ENCODE measurements at places on chromosomes 7 and 10.

- peak; percentile 69 for DNase-seq
These were observed 1.2 kb downstream of the KLF6 start for GRCh38 chr10:3783682-3784432.

- DNase-seq, result no peak
These were observed 68.2 kb downstream of the MYL10 start for GRCh38 chr7:101560856-101561255.

DNA sequence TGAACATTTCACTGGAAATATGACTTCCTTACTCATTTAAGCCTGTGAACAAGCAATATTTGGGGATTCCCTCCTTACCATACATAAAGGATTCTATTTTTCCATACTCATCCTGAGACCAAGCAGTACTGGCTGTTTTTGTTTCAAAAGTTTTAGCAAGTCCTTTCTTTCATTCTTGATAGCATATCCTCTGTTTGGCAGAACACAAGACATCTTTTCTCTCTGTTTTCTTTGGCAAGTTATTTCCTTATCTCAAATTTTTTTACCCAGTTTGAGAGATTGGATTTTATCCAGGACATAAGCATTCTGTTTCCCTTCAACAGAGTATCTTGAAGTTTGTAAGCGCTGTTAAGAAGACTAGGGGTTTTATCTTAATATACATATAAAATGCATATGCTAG is 3.0 kb upstream of the WASL start:
- peak; percentile 45 for DNase-seq

GRCh38 chr7:135539629-135540028 is 18.1 kb upstream of the NUP205 start:
- no peak for DNase-seq

- no peak for DNase-seq
These were observed 41.6 kb downstream of the PDSS1 start for GRCh38 chr10:26739071-26739631.

GRCh38 chr7:90224195-90224594 is 12.7 kb downstream of the STEAP2 start:
- DNase-seq, result no peak

DNA sequence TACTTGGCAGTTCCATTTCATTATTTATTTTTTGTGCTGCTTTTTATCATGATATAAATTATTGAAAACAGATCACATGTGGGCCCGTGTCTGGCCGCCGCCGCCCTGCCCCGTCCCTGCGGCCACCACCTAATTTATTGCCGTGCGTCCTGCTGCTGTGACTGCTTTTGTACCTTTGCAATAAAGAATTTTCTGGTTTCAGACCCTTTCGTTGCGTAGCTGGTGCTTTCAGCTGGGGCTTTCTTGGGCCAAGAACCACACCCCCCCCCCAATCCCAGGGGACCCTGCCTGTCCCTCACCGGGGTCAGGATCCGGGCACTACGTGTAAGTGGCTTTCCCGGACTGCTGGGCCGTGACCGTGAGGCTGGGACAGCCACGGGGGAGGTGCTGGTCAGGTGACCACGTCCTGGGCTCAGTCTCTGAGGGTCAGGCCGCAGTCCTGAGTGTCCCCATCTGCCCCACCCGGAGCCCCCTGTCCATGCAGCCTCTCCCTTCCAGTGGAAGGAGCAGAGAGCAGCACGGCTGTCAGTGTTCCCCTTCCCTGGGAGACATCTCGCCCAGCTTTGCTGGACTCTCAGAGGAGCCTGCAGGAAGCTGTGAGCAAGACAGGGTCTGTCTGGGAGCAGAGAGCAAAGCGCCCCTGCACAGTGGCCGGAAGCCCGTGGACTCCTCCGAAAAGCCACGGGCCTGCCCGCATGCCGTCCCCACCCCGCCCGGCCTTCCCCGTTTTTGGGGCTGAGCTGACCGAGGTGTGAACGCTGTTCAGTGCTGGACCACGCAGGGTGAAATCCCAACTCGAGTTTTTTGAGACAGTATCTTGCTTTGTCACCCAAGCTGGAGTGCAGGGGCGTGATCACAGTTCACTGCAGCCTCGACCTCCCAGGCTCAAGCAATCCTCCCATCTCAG is 12.6 kb downstream of the MAFK start:
- no peak for DNase-seq

DNA sequence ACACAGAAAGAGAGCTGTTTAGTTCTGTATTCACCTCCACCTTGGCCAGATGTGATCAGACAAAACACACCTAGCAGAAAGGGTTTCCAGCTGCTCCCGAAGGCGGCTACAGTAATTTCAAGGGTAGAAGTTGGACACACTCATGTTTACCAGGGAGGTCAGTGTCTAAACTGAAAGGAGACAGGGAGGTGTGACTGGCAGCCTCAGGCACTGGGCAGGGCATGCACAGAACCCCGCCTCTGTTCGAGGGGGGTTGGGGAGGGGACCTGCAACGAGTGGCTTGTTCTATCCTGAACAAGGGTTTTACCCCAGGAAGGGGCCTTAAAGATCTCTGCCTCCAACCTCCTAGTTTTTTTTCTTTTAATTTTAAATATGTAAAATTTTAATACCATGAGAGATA is 49.6 kb downstream of the BPGM start:
- DNase-seq, result no peak

- DNase-seq, result peak; percentile 99
These were observed 126.2 kb downstream of the PRPF18 start for GRCh38 chr10:13712837-13713581.

DNA sequence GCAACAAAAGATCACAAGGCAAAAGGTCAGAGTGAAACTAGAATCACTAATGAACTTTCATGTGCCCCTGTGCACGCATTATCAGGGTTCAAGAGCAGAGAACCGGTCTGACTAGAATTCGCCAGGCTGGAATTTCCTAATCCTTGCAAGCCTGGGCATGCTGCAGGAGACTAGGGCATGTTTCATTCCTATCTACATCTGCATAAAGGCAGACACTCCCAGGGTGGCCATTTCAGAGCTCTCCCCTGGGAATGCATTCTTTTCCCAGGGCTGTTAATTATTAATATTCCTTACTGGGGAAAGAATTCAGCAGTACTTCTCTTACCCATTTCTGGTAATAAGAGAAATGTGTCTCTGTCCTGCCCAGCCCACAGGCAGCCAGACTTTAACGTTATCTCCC is 90.5 kb downstream of the CDC14C start:
- DNase-seq, result no peak

GRCh38 chr10:34740321-34740720 is 74.8 kb downstream of the PARD3 start:
- DNase-seq, result no peak

DNA sequence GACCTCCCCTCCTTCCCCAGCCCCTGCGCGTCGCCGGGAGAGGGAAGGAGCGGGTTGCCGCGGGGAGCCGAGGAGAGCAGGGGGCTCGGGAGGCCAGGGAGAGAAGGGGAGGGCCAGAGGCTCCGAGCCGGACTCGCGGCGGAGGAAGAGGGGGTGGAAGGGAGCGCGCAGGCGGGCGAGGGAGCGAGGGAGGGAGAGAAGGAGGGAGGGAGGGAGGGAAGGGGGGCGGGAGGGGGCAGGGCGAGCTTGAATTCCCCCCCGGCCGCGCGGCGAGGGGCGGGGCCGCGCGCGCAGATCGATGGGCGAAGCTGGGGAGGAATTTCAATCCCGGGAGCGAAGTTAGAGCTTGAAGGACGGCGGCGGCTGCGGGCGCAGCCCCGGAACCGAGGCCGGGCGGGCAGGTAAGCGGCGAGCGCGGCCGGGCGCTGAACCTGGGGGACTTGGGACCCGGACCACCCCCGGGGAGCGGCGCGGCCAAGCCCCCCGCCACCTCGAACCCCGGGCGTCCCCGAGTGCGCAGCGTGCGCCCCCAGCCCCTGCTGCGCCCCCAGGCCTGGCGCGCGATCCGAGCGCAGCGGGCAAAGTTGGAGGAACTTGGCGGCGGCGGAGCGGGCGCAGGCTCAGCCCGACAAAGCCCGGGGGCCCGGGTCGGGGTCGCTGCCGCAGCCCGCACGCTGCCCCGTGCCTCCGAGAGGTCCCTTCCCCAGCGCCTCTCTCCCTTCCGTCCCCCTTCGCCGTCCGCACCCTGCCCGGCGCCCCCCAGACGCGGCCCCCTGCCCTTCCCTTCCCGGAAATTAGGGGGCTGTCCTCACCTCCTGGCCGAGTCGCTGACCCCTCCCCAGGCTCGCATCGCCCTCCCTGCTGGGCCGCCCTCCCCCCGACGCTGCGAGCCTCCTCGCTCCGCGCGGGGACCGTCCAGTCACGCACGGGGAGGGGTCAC is at the start of gene ELFN1:
Gene ELFN1, plus strand, starts transcription at position 324 of the 940 bp plus-strand sequence. CDS start 74,320 bp downstream, outside the sequence.
- DNase-seq, result peak; percentile 24

DNA sequence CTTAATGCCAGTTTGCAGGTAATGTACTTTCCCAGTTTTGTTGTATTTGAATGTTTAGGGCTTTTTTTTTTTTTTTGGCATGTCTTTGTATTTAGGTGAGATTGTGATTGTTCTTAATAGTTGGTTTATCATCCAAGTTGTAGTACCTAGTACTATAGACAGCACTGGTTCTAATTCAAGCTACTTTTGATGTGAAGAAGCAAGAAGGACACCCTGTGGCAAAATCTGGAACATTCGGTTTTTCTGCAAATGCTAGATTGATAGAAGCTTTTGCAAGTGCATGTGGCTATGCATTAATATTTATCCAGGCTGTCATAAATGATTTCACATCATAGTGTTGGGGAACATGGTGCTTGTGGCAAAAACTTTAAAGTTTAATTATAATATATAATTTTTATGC is 248.9 kb downstream of the FOXP2 start:
- peak; percentile 69 for DNase-seq

DNA sequence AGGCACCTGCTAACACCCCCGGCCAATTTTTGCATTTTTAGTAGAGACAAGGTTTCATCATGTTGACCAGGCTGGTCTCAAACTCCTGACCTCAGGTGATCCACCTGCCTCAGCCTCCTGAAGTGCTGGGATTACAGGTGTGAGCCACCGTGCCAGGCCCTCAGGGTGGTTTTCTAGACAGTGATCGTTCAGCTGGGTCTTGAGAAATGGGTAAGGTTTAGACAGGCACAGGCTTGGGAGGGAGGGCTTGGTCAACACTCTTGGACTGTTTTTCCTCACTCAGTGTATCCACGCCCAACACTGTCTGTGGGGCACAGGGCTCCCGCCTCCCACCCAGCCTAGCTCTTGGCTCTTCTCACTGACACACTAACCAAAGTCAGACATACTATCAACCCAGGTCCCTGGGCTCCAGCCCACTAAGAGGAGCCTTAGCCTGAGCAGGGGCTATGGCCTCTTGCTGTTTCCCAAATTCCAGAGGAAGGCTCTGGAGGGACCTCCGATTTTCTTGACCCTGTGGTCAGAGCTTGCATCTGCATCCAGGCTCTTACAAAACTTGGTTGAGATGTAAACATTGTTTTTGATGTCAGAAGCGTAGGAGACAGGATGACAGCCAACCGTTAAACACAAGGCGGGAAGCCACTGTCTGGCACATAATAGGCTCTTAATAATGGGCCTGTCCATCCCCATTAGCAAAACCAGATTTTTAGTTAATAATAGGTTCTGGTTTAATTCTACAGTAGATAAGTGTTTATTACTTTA is 143.9 kb downstream of the PRKAG2 start:
- peak; percentile 76 for DNase-seq

GRCh38 chr7:127413962-127414361 is 21.5 kb upstream of the ZNF800 start:
- no peak for DNase-seq

- peak; percentile 36 for DNase-seq
These were observed 349.7 kb upstream of the NRP1 start for GRCh38 chr10:33684211-33684611.

DNA sequence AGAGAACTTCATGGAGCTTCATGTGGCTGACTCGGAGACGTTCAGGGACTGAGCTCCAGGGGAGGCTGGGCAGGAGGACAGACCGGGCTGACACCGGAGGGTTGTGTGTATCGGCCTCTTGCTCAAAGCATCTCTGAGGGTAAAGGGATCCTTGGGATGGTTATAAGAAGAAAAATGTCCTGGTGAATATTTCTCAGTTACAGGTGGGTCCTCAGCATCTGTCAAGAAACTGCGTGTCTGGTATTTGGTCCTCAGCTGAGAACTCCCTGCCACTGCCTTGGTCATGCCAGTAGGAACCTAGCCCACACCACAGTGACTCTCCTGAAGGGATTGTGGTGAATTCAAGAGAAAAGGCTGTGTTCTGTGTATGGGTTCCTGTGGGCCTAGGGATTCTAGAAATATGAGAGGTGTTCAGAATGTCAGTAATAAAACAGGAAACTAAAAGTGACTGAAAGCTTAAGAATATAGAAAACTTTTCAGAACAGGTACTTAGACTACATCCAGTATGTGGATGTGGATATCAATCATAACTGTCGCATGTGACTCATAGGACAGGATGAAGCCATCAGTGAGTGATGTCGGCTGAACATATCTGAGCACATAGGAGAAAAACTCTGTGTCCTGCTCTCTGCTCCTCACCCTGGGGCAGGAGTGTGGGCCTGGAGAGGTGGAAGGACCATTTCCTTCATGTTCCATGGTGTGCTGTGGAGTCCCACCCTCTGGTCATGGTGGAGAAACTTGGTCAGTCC is 28.4 kb downstream of the MBL2 start:
- no peak for DNase-seq

- no peak for DNase-seq
These were observed 854 bp downstream of the MTG1 start for GRCh38 chr10:133394801-133395221.

- no peak for DNase-seq
These were observed 72.0 kb upstream of the BTBD16 start for GRCh38 chr10:122199070-122199469.

- DNase-seq, result no peak
These were observed 49.2 kb upstream of the KCNMA1 start for GRCh38 chr10:77686650-77687417.

GRCh38 chr10:11245510-11245909 is 227.8 kb downstream of the CELF2 start:
- DNase-seq, result no peak

GRCh38 chr7:3861941-3862340 is 560.9 kb downstream of the SDK1 start:
- DNase-seq, result peak; percentile 94

GRCh38 chr10:25177093-25177753 is 2.4 kb downstream of the GPR158 start:
- DNase-seq, result no peak

GRCh38 chr7:47404010-47404409 is 177.9 kb downstream of the TNS3 start:
- DNase-seq, result no peak

GRCh38 chr10:100148353-100149211 is 37.2 kb downstream of the ERLIN1 start:
- DNase-seq, result peak; percentile 53

- no peak for DNase-seq
These were observed 1.3 kb upstream of the RET start for GRCh38 chr10:43075612-43076003.

DNA sequence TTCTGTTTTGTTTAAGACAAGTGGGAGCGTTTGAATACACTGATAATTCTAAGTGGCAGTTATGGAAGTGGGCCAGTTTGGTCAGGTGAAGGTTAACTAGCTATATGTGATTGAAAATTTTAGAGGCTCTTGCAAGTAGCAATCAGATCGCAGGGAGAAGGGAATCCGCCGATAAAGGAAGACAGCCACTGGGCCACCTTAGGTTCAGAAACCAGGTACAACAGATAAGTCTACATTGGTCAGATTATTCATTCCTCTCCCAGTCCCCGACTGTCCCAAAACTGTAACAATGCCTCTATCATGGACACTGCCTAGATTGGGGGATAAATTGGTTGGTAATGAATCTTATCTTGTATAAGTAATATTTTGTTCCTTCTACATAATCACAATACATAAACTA is 8.9 kb downstream of the ANK3 start:
- DNase-seq, result no peak

GRCh38 chr10:110893559-110894179 is 21.9 kb downstream of the PDCD4 start:
- DNase-seq, result peak; percentile 66

GRCh38 chr7:81187753-81188152 is 268.9 kb upstream of the SEMA3C start:
- DNase-seq, result peak; percentile 22
